Transverse colon (tissue), 4 donors: ENCODE measurements at places on chromosomes 16 and 17. TPM values are rescaled to one million over a fixed set of nuclear protein-coding genes. Genes with fewer than 3 reads are reported as not detected.

DNA sequence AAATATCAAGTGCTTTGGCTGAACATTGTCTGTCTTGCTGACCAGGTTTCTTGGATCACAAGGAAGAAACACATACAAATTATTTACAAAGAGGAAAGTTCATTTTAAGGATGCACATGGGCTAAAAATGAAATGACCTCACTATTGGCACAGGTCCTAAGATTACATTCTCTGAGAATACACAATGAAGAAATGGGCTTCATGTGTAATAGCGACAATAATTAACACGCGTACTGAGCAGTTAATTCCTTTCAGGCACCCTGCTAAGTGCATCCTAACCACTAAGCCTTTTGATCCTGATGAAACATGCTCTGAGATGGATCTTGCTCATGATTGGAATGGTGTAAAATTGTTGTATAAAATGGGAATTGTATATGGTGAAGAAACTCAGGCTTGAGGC, 429.0 kb downstream of the HS3ST4 start:
- no peak overlapping the region for H3K4me3 ChIP-seq
- no peaks in the 10 kb centered on the region for H3K36me3 ChIP-seq
- no peaks in the 10 kb centered on the region for H3K4me1 ChIP-seq
- H3K27ac ChIP-seq, result no peak overlapping the region

DNA sequence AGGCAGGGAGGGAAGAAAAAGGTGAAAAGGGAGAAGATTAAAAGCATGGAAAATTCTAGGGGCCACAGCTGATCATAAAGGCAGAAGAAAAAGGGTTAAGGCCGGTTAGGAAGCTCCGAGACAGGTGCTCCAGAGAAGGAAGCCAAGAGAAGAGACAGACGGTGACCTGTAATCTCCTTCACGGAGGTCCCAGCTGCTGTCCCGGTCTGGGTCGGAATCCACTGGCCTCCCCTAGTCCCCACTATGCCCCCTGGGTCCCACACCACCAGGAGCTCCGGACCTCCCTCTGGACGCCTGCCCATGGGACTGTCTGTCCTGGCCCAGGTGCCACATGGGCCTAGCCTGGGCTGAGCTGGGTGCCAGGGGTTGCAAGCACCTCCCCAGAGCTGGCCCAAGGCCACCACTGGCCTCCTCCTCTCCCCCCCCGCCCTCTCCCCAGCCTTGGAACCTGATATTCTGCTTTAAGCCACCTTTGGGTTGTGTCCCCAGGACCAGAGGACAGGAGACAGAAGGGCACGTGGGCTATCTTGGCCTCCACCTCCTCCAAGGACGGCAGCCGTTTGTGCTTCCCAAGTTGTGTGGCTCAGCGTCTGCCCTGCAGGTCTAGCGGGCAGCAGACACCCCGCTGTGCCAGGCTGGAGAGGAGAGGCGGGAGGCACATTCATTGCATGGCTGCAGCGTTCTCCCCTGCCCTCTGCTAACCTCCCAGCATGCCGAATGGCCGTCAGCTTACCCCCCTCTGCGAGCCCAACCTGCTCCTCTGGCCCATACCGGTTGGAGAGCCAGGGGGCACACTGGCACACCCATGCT, 102.4 kb downstream of the ENGASE start:
- H3K4me3 ChIP-seq, result no peak overlapping the region
- DNase-seq, result no peak
- no peaks in the 10 kb centered on the region for H3K4me1 ChIP-seq
- peaks cover 6% of the 10 kb centered on the region for H3K27me3 ChIP-seq
- no peak overlapping the region for H3K27ac ChIP-seq
- no peaks in the 10 kb centered on the region for H3K36me3 ChIP-seq

- H3K4me3 ChIP-seq, result no peak overlapping the region
- H3K36me3 ChIP-seq, result peaks cover 5% of the 10 kb centered on the region
- H3K27ac ChIP-seq, result no peak overlapping the region
- peaks cover 6% of the 10 kb centered on the region for H3K4me1 ChIP-seq
- no peaks in the 10 kb centered on the region for H3K27me3 ChIP-seq
- DNase-seq, result no peak
Measured at GRCh38 chr16:70757183-70757582, 43.8 kb downstream of the VAC14 start.

DNA sequence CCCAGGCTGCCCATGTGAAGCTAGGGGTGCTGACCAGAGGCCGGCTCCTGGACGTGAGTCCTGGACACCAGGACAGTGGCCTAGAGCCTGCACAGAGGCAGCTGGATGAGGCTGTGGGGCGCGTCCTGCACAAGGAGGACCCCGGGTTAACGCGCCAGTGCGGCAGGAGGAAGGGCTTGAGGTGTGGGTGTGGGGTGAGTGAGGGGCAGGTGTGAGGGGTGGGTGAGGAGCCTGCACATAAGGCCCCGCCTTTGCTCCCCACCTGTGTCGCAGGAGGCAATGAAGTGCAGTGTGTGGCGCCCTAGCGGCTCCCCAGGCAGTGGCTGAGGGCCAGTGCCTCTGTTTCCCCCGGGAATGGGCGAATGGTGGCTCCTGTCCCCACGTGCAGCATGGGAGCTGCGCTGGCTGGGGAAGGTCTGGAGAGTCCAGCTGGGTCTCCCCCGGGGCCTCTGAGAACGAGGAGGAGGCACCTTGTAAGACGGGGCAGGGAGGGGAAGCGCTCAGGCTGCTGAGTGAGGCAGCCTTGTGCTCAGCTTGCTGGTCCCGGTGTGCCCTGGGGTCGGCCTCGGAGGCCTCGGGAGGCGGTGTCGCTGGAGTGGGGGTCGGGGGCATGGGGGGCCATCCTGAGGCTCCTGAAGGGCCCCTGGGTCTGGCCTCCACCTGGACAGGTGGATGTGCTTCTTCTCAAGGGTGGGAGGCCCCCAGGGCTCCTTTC, 3.2 kb downstream of the CD7 start:
- H3K4me1 ChIP-seq, result peaks cover 15% of the 10 kb centered on the region
- no peak for DNase-seq
- H3K4me3 ChIP-seq, result no peak overlapping the region
- peaks cover 39% of the 10 kb centered on the region for H3K27me3 ChIP-seq
- H3K36me3 ChIP-seq, result no peaks in the 10 kb centered on the region

- peaks cover 13% of the 10 kb centered on the region for H3K36me3 ChIP-seq
- peaks cover 26% of the 10 kb centered on the region for H3K4me1 ChIP-seq
- peak within 1 kb of the TSS; percentile 38 for H3K4me3 ChIP-seq
- no peaks in the 10 kb centered on the region for H3K27me3 ChIP-seq
- DNase-seq, result peak; percentile 82
Measured at GRCh38 chr17:43211480-43212402, at the start of gene TMEM106A. TMEM106A (plus strand) TSS chr17:43211875; CDS start chr17:43213042, 1,167 bp downstream.

DNA sequence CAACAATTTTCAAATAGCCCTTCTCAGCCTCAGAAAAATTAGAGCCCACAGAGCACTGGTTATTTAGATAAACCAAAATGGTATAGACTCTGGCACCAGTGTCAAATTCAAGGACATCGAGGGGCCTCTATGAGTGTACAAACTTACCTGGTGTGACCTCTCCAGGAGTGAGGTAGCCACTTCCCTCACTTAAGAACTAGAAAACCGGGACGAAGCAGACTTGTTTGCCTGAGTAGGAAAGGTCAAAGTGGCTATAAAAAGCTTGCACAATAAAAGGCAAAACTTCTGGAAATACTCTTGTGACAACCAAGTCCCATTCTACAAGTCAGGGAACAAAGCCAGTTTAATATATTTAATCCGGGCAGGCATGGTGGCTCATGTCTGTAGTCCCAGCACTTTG, 39.2 kb upstream of the PRSS54 start:
- H3K4me3 ChIP-seq, result no peak overlapping the region
- no peak overlapping the region for H3K27ac ChIP-seq
- peaks cover 6% of the 10 kb centered on the region for H3K27me3 ChIP-seq

DNA sequence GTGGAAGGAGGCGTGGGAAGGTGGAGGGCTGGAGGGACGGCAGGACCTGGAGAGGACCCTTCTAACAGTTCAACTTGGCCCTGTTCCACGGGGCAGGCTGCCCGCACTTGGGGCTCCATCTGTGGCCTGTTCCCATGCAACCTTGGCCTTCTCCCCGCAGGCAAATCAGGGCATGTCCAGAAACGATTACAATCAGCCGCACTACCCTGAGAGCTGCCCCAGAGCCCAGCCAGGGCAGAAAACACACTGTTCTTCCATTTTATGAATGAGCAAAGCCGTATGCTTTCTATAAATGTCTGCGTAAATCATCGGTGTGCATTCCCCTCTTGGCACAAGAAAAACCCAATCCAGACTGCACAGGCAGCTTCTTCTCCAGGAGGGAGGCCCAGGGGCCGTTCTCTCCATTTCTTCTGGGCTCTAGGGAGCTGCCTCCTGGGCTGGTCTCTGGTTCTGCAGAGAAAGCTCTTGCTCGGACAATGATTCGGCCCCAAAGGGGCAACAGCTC, 228.7 kb downstream of the SOX9 start:
- no peaks in the 10 kb centered on the region for H3K36me3 ChIP-seq
- H3K27me3 ChIP-seq, result no peaks in the 10 kb centered on the region
- H3K4me1 ChIP-seq, result no peaks in the 10 kb centered on the region
- H3K27ac ChIP-seq, result no peak overlapping the region
- H3K4me3 ChIP-seq, result no peak overlapping the region
- DNase-seq, result no peak

DNA sequence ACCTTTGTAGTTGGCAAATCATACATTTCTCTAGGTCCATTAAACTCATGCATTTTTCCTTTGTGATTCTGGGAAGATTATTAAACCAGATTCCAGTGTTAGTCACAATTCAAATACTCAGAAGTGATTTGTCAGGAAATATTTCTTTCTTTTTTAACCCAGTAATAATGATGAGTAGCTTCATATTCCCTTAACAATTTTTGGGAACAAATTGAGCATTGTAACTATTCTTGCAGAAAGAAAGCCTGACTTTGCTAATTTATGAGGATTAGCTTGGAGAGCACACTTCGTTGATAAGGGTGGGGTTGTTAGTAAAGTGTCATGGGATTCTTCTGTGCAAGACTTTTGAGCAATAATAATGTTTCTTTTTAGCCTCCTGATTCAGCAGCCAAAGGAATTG, 18.7 kb upstream of the KRT24 start:
- H3K27ac ChIP-seq, result no peak overlapping the region
- no peaks in the 10 kb centered on the region for H3K4me1 ChIP-seq
- H3K36me3 ChIP-seq, result no peaks in the 10 kb centered on the region
- H3K27me3 ChIP-seq, result peaks cover 9% of the 10 kb centered on the region

- peaks cover 6% of the 10 kb centered on the region for H3K4me1 ChIP-seq
- H3K4me3 ChIP-seq, result no peak overlapping the region
- H3K27me3 ChIP-seq, result no peaks in the 10 kb centered on the region
- H3K36me3 ChIP-seq, result no peaks in the 10 kb centered on the region
- H3K27ac ChIP-seq, result no peak overlapping the region
Measured at GRCh38 chr17:12739500-12739899, 49.8 kb upstream of the ARHGAP44 start.

DNA sequence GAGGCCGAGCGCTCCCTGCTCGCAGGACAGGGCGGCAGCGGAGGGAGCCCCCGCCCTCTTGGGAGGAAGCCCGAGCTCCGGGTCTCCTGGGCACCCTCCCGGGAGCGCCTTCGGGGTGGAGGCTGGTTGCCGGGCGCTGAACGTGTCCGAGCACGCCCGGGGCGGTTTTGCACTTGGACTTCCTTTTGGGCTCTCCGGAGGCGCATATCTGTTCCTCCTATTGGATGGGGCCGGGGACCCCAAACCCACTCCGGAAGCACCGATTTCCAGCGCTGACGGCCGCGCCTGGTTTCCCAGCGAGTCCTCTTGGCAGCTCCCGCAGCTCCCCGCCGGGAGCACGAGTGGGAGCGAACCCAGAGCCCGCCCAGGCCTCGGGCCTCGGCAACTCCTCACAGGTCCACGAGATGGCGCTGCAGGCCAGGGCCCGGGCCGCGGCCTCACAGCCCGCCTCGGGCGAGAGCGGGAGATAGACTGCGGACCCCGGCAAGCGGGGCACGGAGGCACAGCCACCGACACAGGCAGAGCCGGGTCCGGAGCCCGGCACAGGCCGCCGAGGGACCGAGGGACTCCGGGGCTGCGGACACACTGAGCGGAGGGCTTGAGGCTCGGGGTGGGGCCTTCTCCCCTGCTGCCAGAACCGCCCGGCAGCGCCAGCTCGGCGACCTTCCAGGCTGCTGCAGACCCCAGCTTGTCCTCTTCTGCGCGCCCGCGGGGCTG, 12.7 kb downstream of the TBX2 start:
- DNase-seq, result peak; percentile 83
- H3K36me3 ChIP-seq, result no peaks in the 10 kb centered on the region
- H3K4me3 ChIP-seq, result peak overlapping the region; percentile 57
- H3K27me3 ChIP-seq, result peaks cover 60% of the 10 kb centered on the region
- peaks cover 50% of the 10 kb centered on the region for H3K4me1 ChIP-seq
- H3K27ac ChIP-seq, result peak overlapping the region; percentile 74

GRCh38 chr17:57329380-57330214, 73.3 kb downstream of the MSI2 start:
- no peaks in the 10 kb centered on the region for H3K27me3 ChIP-seq
- H3K4me3 ChIP-seq, result no peak overlapping the region
- H3K27ac ChIP-seq, result peak overlapping the region; percentile 1

- H3K4me3 ChIP-seq, result no peak overlapping the region
- no peak for DNase-seq
- no peaks in the 10 kb centered on the region for H3K27me3 ChIP-seq
- no peaks in the 10 kb centered on the region for H3K4me1 ChIP-seq
- H3K36me3 ChIP-seq, result no peaks in the 10 kb centered on the region
Measured at GRCh38 chr17:7782240-7782639, 51.8 kb upstream of the KDM6B start.

DNA sequence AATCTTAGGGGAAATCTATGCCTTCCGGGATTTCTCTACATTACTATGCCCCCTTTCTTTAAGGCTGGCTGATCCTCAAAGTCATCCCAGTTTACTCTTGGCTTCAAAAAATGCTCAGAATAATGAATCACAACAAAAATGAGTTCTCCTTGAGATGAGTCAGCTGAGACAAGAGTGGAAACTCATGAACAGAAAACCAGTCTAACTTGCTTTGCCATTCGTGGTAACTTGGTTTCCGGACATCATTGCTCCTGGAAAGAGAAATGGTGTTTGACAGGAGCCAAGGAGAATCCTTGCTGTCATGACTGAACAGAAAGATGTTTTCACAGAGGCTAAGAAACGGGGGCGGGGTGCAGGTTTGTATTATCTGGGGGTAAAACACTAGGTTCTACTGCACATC, 435.6 kb upstream of the DYNLRB2 start:
- H3K4me1 ChIP-seq, result no peaks in the 10 kb centered on the region
- DNase-seq, result no peak
- no peak overlapping the region for H3K27ac ChIP-seq
- H3K36me3 ChIP-seq, result no peaks in the 10 kb centered on the region

DNA sequence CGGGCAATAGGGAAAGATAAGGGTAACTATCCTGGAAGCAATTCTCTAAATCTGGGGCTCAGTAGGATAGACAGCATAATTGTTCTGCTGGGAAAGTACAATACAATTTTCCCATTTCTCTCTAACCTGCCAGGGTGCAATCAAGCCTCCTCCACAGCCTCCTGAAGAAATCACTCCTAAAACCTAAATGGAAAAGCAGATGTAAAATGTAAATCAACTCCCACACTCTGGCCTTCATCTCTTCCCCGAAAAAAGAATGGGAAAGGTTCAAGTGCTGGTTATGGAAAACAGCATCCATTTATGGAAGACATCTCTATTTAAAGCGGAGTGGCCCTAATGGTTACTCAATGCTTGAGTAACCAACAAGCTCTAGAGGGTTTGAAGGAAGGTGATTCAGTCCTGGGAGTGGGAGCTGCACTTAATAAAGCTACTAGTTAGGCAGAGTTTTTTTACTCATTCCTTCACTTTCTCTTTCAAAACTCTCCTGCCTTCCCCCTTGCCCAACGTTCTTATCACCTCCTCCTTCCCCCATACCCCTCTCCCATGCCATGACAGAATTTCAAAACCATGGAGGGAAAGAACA, 5.1 kb downstream of the MMD start:
- peaks cover 11% of the 10 kb centered on the region for H3K36me3 ChIP-seq
- no peak for DNase-seq
- H3K27me3 ChIP-seq, result no peaks in the 10 kb centered on the region

Gene TP53TG3C
- not detected for total RNA-seq

Gene PDK2
- total RNA-seq, result 127 TPM

Gene TCAP
- not detected for total RNA-seq

Gene MT3
- not detected for total RNA-seq

Gene MATCAP1
- 37.4 TPM for total RNA-seq

Gene GGT6
- total RNA-seq, result 308 TPM

Gene GRIN2A
- 0.37 TPM for total RNA-seq

Gene GCGR
- 0.14 TPM for total RNA-seq

Gene KRTAP9-4
- not detected for total RNA-seq

Gene TNK1
- 38.9 TPM for total RNA-seq
